Activated naive CD8-positive, alpha-beta T cell treated with anti-CD3 and anti-CD28 coated beads, Interleukin-2, amount 10 ng/mL, durations not matched to agents 7 days and 5 days (primary cell): ENCODE measurements at places on chromosomes 5 and 9.
A peak's percentile ranks its signal among the peaks of the same experiment; 100 is the strongest.

DNA sequence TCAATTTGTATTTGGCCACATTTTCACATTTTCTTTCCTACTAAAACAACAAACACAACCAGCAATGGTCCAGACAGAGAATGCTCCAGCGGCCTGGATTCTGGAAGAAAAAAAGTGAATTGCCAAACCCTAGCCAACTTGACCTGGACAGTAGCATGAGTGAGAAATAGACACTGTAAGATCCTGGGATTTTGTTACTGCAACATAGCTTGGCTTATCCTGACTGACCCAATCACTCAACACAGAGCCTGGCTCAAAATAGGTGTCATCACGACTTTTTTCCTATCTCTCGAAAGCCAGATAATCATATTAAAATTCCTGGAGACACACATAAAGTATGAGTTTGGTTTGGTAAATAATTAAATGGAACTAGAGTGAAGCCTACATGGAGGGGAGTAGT is 25.4 kb upstream of the MVB12B start:
- DNase-seq = no peak

DNA sequence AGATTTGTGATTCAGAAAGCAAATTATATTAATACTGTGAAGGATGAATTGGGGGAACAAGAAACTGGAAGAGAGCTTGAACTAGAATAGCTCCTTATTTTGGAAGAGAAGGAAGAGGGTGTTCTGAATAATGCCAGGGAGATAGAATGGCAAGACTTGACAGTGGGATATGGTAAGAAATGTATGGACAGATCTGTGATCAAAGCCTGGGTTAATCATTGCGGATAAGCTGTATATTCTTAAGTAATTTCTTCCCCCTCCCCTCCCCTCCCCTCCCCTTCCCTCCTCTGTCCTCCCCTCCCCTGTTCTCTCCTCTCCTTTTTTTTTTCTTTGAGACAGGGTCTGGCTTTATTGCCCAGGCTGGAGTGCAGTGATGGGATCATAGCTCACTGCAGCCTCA is 10.1 kb upstream of the IL6ST start:
- no peak for DNase-seq

- DNase-seq = no peak
Measured at GRCh38 chr9:112086627-112087026, 88.5 kb downstream of the SUSD1 start.

DNA sequence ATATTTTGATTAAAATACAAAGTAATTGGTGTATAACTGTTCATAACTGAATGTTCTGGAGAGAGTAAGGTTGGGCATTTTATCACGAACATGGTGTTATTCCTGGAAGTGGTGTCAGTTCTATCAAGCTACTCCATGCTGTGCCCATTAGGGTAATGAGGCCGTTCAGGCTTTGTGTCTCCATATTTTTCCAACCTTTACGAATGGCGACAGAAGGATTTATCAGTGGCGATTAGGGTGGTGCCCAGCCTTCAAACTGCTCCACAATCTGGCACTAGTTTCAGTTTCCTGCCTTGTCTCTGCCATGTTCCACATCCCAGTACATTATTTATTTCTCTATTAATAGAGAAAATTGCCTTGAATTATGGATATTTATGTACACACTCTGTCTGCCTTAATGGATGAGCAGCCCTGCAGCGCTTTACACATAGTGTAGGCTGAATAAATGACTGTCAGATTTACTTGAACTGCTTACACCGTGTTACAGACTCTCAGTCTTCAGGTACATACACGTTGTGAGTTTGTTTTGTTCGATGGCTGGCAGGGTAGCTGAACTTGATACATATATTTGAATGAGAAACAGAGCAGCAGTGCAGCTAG is 23.9 kb upstream of the TMC1 start:
- DNase-seq = no peak

DNA sequence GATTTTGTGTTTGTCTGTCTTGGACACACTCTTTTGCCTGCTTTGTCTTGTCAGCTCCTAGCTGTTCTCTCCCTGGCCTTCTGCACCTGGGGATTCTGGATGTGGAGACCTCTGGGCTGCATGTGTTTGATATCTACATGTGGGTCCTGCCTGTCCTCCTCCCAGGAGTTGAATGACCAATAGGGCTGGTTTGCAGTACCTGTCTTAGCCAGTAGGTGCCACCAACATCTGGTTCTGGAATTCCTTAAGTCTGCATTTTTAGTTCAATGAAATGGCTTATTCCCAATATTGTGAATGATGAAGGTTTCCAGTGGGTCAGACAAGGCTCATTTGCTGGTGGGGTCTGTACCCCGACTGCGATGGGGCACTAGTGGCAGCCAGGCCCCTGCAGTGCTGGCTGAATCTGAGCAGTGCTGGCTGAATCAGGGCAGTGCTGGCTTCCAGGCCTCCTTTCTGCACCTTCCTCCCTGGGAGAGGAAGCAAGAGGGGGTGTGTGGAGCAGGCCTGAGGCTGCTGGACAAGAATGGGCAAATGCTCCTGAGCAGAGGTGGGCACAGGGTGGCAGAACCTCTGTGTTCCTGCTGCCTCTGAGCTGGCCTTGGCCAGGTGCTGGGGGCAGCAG is 73.3 kb downstream of the RXRA start:
- no peak for DNase-seq

GRCh38 chr5:153742060-153742459 is 251.6 kb downstream of the GRIA1 start:
- no peak for DNase-seq

GRCh38 chr5:159698322-159698721 is 218.0 kb upstream of the ADRA1B start:
- no peak for DNase-seq

DNA sequence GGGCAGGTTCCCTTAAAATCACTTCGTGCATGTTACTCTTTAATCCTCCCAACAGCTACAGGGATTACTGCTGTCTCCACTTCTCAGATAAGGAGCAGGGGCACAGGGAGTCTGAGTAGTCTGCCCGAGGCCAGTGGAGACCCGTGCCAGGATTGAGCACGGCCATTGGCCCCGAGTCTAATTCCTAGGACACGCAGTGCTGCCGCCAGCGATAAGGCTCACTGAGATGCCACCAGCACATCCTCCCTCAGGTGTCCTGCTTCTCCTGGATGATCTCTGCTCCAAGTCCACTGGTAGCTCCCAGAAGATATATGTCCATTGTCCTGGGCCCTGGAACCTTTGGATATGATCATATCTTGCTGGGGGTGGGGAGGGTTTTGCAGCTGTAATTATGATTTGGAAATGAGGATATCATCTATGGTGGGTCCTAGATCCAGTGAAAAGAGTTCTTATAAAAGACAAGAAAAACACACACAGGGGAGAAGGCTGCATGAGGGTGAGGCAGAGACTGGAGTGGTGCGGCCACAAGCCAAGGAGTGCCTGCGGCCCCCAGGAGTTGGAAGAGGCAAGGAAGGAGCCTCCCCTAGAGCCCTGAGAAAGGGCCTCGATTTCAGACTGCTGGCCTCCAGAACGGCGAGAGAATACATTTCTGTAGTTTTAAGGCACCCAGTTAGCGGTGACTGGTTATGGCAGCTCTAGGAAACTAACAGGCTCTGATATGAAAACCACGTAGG is 19.4 kb upstream of the MED10 start:
- no peak for DNase-seq

- DNase-seq = no peak
Measured at GRCh38 chr5:169778622-169779596, 141.8 kb downstream of the DOCK2 start.

DNA sequence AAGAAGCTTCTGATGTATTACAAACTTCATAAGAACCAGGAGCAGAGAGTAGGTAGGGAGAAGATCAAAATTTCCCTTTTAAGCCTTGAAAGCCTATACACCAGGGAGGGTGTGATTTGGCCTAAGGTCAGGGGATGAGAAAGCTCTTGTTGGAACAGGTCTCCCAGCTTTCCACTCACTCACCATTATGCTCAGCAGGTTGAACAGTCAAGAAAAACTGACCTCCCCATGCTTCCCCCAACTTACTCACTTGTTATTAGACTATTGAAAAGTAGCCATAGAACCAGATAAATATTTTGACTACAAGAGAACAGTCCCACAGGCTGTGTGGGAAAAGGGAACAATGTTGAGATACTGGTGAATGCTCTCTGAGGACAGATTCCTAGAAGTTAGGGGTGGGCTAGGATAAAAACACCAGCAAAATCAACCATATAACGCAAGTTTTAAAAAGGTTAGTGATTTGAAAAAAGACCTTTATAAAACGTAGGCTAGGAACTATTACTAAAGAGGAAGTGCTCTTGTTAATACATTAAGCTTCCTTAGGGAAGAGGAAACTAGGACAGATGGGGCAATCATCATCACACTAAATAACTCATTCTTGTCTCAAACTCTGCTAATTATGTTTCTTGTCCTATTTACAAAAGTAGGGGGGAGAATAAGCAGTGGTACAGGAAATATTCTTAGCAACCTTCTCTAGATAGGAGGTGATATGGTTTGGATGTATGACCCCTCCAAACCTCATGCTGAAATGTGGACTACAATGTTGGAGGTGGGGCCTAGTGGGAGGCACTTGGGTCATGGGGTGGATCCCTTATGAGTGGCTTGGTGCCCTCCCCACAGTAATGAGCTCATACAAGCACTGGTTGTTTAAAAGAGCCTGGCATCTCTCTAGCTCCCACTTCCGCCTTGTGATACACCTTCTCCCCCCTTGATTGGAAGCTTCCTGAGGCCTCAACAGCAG is 31.0 kb downstream of the PCDHGC5 start:
- DNase-seq = no peak

- DNase-seq = no peak
Measured at GRCh38 chr5:123142206-123142915, 53.3 kb downstream of the PRDM6 start.

DNA sequence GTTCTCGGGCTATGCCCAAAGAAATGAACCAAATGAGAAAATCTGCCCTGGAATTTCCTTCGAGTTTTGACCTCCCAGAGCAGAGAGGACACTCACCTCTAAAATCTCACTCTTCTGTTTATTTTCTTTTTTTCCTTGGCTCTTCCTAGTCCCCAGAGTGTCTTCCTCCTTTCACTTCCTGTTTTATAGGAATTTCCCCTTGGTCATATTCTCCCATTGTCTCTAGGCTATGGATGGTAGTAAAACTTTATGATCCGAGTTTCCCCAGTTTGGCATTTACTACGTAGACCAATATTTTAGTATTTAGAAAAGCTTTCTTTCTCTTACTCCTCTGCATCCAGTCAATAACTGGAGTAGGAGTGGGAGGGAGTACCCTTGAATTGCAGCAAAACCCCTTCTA is 354.5 kb upstream of the ZNF608 start:
- DNase-seq = no peak

DNA sequence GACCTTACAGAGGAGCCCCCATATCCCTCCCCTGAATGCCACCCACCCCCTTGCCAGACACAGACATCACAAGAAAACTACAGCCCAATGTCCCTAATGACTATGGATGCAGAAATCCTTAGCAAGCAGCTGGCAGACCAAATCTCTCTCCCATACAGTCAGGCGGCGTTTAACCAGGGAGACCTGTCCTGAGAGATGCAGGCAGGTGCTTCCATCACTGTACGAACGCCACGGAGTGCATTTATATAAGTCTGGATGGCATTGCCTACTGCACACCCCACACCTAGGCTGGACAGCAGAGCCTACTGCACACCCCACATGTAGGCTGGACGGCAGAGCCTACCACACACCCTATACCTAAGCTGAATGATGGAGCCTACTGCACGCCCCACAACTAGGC is 34.4 kb upstream of the SARDH start:
- DNase-seq = peak; percentile 10

- DNase-seq = no peak
Measured at GRCh38 chr9:124726886-124727285, 44.2 kb downstream of the NR6A1 start.

DNA sequence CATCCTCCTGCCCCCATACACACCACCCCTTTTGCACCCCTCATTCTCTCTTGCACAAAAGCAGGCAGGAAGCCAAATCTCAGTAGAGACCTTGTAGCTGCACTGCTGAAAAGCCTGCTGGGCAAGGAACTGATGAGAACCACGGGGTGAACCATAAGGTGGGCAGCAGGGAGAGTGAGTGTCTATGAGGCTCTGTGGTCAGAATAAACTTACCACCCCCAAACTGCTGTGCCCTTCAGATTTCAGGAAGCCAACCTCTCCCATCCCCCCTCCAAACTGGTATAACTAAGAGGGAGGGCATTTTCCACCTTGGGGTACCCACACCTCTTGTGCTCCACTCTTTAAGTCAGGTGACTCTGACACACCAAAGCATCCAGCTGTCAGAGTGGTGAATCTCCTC is 471.4 kb downstream of the SPOCK1 start:
- no peak for DNase-seq

DNA sequence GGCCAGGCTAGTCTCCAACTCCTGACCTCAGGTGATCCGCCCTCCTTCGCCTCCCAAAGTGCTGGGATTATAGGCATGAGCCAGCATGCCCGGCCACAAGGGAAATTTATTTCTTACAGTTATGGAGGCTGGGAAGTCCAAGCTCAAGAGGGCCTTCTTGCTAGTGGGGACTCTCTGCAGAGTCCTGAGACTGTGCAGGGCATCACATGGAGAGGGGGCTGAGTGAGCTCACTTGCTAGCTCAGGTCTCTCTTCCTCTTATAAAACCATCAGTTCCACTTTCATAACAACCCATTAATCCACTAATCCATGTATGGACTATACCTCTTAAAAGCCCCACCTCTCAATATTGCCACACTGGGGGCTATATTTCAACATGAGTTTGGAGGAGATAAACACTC is 5.1 kb upstream of the SPIN1 start:
- DNase-seq = no peak

- no peak for DNase-seq
Measured at GRCh38 chr9:87798261-87798833, 72.4 kb downstream of the CTSL start.

- DNase-seq = no peak
Measured at GRCh38 chr9:96299823-96300222, 2.2 kb downstream of the HSD17B3 start.

DNA sequence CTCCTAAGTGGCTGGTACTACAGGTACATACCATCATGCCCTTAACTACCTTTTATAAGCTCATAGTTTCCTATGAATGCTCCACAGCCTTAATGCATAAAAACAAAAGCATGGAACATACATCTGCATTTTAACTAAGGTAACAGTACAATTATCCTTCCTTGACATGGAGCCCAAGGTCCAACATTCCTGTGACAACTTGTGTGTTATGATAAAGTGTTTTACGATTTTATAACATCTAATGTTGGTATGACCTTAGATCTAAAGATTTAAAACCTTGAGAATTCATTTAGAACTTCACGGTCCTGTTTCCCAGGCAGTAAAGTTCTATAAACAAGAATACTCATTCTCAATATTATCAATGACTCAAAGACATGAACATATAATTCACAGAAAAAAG is 43.1 kb downstream of the GNG10 start:
- no peak for DNase-seq
